ENCODE measurements at places on chromosomes 6 and 20.
A peak's percentile ranks its signal among the peaks of the same experiment; 100 is the strongest.

DNA sequence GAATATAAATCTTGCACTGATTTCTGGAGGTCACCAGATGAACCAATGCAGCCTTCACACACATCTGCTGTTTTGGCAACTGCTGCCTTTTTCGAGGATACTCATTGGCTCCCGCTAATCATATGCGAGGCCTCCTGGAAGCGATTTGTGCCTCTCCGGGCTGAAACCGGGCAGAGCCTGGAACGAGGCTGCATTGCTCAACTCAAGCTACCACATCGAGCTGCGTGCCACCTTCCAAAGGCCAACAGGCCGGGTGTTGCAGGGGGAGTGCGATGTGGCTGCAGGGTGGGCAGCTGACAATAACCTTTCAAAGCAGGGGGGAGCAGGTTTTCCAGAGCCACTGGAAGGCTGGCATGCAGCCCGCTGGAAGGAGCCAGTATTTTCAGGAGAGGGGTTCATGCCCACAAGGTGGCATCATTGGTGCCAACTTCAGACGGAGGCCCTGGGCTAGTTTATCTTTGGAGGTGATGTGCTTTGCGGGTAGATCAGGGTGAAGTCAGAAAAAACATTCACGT lies 122.6 kb upstream of the IFNGR1 start:
- peak; percentile 27 for DNase-seq

GRCh38 chr6:28758046-28758817 lies 165.6 kb downstream of the TRIM27 start:
- DNase-seq: no peak

GRCh38 chr6:136716917-136717715 lies 75.2 kb downstream of the MAP3K5 start:
- no peak for DNase-seq

GRCh38 chr6:47357827-47358226 lies 48.1 kb upstream of the TNFRSF21 start:
- no peak for DNase-seq

- DNase-seq: no peak
Measured at GRCh38 chr6:125102891-125103290, 50.7 kb upstream of the TPD52L1 start.

DNA sequence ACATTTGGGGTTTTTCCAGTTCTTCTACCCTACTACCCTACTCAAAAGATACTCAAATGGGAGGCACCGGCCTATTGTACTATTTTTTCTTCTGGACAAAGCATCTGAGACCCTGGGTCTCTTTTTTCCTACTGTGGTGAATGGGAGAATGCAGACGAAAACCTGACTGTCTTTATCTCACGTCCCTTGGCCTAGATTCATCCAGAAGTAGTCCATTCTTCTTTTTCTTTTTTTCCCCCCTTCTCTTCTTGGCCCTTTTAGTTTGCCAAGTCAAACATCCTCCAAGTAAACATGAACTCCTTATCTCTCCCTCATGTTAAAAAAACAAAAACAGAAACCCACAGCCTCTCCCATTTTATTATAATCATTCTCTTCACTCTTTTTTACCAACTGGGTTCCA lies 8.7 kb upstream of the ILRUN start:
- DNase-seq: no peak

GRCh38 chr6:45487645-45488044 lies 109.9 kb upstream of the SUPT3H start:
- DNase-seq: no peak

DNA sequence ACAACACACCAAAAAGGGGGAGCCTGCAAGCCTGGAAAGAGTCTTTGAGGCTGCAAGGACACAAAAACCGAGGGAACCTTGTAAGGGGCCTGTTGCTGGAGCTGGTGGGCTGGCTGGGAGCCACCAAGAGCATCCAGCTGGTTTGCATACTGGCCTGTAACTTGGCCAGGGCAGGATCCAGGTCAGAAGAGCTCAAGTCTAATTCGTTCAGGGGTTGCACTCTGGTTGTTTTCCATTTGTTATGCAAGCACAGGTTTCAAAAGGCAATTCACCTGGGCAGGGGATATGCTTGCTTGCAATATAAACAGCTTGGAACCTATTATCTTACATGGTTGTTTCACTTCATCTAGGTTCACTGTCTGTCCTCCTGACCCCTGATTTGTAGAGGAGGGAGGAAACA lies 98.3 kb upstream of the GCM1 start:
- no peak for DNase-seq

DNA sequence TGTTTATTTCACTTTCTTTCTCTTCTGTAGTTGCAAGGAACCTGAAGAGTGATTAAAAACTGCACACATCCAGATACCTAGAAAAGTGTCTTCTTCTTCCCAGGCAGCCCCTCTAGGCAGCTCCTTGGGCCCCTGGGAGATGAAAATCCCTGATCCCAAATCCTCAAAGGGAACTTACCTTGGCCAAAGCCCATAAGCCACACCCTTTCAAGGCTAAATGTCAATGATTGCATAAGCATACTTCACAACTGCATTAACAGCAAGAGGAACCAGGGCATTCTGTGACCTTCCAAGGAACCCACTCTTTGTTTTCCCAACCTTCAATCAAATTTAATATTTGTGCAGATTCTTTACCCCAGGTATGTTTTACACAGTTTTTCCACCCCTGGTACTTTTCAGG lies 4.4 kb upstream of the HMGN3 start:
- no peak for DNase-seq

GRCh38 chr6:157255079-157255478 lies 68.2 kb downstream of the TMEM242 start:
- DNase-seq: no peak

DNA sequence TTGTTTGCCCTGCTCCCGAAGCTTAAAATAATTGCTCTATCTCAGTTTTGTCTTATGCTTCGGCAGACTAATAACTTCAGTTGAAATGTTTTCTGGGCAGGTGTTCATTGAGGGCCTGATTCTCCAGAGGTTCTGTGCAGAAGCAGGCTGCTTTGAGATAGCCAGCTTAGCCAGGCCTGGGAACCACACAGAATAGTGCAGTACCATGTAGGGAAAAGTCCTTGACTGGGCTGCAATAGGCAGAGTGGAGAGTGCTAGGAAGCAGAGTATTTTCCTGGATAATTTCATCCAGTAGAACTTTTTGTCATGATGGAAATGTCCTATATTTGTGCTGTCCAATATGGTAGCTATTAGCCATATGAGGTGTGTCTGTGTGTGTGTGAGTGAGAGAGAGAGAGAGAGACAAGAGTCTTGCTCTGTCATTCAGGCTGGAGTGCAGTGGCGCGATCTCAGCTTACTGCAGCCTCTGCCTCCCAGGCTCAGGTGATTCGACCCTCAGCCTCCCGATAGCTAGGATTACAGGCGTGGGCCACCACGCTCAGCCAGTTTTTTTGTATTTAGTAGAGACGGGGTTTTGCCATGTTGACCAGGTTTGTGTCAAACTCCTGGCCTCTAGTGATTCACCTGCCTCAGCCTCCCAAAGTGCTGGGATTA lies 15.9 kb downstream of the TOP1 start:
- no peak for DNase-seq

GRCh38 chr6:106997392-106998158 lies 23.0 kb upstream of the CD24 start:
- peak; percentile 20 for DNase-seq

DNA sequence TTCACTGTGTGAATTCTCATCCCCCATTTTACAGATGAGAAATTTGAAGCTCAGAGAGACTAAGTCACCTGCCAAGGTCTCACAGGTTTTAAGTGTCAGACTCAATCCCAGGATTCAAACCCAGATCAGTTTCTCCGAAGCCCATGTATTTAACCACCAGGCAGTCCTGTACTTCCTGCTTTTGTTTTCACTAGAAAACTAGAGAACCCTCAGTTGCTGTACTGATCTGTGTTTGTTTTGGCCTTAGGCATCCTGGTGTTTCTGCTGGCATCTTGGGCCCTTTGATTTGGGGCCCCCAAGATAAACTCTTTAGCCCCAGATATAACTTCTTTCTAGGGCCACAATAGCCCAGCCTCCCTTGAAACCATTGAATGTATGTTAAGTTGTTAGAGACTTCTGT lies 36.5 kb downstream of the PPP1R16B start:
- DNase-seq: no peak

DNA sequence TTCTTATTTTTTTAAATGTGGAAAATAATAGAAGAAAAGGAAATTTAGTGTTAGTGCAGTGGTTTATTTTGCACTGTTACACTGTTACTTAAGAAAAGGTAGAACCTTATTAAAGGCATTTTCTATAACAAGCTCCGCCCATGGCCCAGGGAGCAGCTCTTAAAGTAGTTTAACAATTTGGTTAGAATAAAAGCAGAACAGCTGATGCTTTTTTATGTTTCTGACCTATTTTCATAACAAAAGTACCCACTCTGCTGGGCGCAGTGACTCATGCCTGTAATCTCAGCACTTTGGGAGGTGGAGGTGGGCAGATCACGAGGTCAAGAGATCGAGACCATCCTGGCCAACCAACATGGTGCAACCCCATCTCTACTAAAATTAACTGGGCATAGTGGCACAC lies 32.6 kb downstream of the DSTN start:
- DNase-seq: no peak

DNA sequence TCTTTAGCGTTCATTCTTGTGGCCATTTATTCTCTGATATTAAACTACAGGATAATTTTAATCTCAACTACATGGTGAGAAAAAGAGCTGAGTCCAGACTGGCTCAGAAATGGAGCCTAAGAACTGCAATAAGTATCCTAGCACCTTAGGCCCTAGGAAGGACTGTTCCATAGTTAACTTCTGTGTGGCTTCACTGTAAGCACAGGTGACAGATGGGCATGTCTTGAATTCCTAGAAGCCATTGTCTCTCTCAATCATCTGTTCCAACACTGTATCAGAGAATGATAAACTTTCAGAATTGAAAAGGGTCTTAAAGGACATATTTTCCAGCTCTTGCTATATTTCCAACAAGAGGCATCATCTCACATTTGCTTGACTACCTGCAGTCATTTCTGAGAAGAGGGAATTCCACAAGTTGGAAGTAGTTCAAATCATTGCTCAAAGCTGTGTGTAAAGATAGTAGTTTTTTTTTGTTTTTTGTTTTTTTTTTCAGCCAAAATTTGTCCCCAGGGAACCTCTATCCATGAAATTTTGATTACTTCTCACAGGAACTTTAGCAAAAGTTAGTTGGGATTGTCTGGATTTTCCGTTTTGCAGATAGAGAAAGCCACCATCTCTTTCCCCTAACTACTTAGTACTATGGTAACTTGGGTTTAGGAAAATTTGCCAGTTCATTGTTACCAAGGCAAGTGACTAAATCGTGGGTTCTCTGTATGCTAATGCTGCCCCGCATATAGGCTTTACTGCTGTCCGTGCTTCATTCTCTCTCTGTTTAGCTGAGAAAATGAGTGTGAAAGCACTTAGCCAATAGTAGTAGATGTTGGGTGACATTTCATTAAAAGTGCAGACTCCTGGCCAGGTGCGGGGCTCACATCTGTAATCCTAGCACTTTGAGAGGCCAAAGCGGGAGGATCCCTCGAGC lies 47.2 kb downstream of the KCNS1 start:
- DNase-seq: no peak

GRCh38 chr6:104750449-104750848 lies 109.3 kb downstream of the HACE1 start:
- no peak for DNase-seq

DNA sequence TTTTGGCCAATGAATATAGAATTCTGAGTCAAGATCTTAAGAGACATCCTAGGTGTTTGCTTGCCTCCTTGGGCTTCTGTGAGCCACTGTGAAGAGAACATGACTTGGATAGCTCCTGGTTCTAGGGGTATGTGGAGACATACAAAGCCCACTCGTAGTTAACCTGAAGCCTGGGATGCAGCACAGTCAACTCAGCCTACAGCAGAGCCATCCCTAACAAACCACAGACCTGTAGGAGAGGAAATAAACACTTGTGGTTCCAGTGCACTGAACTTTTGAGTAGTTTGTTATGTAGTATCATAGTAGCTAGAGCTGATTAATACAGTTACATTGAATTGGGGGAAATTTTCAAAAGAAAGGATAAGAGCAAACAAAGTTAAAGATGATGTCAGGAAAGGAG lies 474.4 kb upstream of the HSF2 start:
- no peak for DNase-seq

DNA sequence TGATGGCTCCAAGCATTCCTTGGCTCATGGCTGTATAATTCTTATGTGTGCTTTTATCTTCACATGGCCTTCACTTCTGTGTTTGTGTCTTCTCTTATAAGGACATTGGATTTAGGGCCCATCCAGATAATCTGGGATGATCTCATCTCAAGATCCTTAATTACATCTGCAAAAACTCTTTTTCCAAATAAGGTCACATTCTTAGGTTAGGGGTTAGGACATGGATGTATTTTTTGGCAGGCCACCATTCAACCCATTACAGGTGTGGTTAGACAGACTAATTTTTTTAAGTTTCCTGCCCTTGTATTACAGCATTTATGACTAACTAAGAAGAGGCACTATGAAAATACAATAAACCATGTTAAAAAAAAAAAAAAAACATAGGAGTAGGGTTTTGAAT lies 254.0 kb downstream of the TPBG start:
- no peak for DNase-seq

DNA sequence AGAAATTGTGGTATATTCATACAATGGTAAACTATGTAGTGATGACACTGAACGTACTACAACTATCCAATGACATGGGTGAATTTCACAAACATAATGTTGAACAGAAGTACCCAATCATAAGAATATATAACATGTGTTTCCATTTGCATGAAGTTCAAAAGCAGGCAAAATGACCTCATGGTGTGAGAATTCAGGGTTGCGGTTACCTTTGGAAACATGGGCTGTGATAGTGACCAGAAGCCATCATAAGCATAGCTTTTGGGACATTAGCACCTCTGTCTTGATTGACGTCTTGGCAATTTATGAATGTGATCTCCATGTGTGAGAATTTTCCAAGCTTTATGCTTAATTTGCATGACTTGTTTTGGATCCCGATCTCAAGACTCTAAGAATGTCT lies 500.1 kb upstream of the JAG1 start:
- no peak for DNase-seq

DNA sequence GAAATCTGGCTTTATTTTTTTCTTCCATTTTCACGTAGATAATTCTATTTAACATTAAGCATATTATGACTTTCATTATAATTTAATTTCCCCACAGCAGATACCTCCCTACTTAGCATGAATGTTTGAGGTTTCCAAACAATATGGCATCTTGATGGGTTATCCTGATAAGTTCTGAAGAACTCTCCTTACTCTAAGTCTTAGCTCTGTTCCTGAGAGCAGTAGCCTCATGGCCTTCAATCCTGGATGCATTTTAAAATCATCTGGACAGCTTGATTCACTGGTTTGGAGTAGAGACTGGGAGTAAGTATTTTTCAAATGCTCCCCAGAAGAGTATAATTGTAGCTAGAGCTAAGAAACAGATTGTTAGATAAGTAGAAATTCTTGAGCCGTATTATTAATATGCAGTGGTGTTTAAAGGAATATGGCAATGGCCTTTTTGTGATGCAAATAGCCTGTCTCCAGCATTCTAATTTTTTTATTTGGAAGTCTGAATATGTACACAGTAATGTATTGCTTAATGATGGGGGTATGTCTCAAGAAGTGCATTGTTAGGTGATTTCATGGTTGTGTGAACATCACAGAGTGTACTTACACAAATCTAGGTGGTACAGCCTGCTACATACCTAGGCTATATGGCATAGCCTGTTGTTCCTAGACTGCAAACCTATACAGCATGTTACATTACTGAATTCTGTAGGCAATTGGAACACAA lies 110.5 kb upstream of the EEF1E1 start:
- DNase-seq: no peak

GRCh38 chr20:38167851-38168760 lies 3.0 kb upstream of the TGM2 start:
- DNase-seq: no peak
